ENCODE measurements at places on chromosomes 3 and 15. TPM values are rescaled to one million over a fixed set of nuclear protein-coding genes. Genes with fewer than 3 reads are reported as not detected.
A peak's percentile ranks its signal among the peaks of the same experiment; 100 is the strongest.

- no peaks in the 10 kb centered on the region for H3K36me3 ChIP-seq
- no peaks in the 10 kb centered on the region for H3K4me1 ChIP-seq
- H3K27ac ChIP-seq: no peak overlapping the region
- no peaks in the 10 kb centered on the region for H3K27me3 ChIP-seq
- no peak overlapping the region for H3K4me3 ChIP-seq
Measured at GRCh38 chr3:182412066-182412465, 381.2 kb upstream of the ATP11B start.

- peaks cover 54% of the 10 kb centered on the region for H3K4me1 ChIP-seq
- DNase-seq: no peak
- H3K27me3 ChIP-seq: no peaks in the 10 kb centered on the region
Measured at GRCh38 chr3:141413391-141413790, 45.1 kb downstream of the ZBTB38 start.

DNA sequence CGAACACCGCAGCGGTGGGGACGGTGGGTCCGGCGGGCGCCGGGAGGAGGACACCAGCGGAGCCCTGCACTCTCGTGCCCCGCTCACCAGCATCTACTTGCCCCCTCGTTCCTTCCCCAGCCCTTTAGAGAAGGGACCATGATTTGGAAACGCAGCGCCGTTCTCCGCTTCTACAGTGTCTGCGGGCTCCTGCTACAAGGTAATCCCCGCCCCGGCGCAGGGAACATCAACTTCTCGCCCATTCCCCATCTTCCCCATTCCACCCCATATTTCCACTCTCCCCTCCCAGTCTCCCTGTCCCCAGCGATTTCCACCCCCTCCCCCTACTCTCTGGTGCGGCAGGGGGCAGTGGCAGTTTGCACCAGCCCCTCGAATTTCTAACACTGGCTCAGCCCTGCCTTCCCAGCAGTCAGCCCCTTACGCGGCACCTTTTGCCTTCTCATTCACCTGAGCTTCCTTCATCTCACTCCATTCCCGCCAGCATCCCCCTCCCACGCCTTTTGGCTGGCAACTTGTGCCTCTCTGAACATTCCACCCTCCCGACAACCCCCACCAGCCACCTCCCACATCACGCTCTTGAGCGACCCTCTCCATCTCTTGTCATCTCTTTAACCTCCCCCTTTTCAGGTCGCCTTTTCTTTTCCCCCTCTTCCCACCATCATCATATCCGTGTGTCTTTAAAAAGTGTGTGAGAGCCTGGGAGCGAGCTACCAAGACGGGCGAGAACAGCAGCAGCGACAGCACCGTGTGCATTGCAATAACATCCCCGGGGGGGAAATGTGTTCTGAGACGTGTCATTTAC is 882 bp downstream of the CADM2 start:
- H3K27ac ChIP-seq: no peak overlapping the region
- H3K4me1 ChIP-seq: no peaks in the 10 kb centered on the region
- H3K27me3 ChIP-seq: no peaks in the 10 kb centered on the region

The TMCO5A gene
- total RNA-seq: not detected

DNA sequence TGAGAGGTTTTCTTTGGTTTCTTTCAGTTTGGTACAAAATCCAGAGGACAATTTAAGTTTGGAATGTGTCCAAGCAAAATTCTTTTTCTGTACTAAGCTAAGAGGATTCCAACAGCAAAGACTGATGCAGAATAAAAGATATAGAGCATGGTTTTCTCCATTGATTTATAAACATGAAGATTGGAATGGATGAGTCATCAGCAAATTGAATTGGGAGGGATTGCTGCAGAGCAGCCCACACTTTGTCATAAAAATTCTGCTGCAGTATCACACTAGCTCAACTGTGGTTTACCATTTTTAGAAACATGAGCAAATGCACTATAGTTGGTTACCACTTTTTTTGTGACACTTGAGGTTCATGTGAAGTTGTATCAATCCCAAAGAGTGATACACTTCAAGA is 16.1 kb upstream of the LARP6 start:
- H3K4me1 ChIP-seq: peaks cover 21% of the 10 kb centered on the region
- H3K27me3 ChIP-seq: no peaks in the 10 kb centered on the region
- no peak overlapping the region for H3K4me3 ChIP-seq
- DNase-seq: peak; percentile 92
- no peaks in the 10 kb centered on the region for H3K36me3 ChIP-seq

DNA sequence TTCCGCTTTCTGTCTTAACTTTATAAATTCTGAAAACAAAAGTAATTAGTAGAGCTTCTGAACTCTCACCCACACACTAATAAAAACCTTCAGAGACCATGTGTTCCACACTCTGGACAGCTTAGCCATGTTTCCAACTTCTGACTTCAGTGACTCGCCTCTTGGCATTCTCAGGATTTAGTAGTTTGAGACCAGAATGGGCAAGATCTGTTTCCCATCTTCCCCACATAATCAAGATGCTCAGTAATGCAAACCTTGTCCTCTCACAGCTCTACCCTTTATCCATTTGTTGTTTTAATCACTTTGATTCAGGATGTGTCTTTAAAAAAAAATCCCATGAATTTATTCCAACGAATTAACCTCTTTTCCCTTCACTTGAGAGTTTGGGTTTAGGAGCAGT is 166.6 kb upstream of the SLC24A5 start:
- H3K4me3 ChIP-seq: no peak overlapping the region
- no peaks in the 10 kb centered on the region for H3K4me1 ChIP-seq
- DNase-seq: no peak
- H3K36me3 ChIP-seq: no peaks in the 10 kb centered on the region
- no peak overlapping the region for H3K27ac ChIP-seq
- no peaks in the 10 kb centered on the region for H3K27me3 ChIP-seq

DNA sequence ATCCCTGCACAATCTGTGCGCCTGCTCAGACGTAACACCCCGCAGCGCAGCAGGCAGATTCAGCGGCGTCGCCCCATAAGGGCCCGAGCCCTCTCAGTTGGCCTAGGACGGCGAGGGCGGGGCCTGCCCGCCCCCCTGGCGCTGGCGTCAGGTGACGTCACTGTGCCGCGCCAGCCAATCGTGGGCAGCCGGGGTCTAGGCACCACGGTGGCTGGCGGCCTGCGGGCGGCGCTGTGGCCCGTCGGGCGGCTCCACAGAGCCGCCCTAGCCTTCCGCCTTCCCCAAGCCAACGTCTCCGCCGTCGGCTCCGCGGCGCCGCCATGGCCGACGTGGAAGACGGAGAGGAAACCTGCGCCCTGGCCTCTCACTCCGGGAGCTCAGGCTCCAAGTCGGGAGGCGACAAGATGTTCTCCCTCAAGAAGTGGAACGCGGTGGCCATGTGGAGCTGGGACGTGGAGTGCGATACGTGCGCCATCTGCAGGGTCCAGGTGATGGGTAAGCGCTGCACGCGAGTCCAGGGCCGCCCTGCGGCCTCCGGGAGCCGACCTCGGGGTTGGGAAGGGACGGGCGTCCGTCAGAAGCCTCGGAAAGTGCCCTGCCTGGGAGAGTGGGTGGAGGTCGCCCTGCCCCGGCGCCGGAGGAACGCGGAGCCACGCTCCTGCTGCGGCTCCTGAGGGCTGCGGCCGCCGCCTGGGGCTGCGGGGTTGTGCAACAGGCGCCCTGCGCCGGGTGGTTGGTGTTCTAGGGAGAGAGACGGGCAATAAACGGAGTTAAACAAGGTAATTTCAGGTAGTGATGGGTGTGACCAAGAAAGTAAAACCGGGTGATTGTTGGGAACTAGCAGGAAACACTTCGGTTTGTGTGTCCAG is at the start of gene RNF7:
RNF7 (plus strand) TSS at position 277 of the 869 bp plus-strand sequence; CDS start at position 321, 44 bp downstream.
- peak; percentile 91 for DNase-seq
- H3K27ac ChIP-seq: peak within 1 kb of the TSS; percentile 98
- peaks cover 2% of the 10 kb centered on the region for H3K4me1 ChIP-seq
- H3K27me3 ChIP-seq: no peaks in the 10 kb centered on the region

DNA sequence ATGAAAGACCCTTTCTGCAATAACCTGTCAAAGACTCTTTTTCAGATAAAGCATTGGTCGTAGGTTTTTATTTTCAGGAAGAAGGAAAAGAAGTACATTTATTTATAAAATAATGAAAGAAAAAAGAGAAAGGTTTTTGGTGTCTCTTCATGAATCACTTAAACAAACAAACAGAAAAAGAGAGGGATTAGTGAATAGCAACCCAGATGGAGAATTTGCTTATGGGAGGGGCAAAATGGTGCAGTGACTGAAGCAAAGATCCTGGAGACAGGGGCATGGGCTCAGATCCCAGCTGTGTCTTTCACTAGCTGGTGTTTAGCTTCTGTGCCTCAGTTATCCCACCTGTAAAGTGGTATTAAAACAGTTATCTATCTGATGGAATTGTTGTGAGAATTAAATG is 78.6 kb upstream of the PFN2 start:
- DNase-seq: peak; percentile 25
- H3K4me1 ChIP-seq: no peaks in the 10 kb centered on the region
- no peak overlapping the region for H3K4me3 ChIP-seq
- H3K36me3 ChIP-seq: no peaks in the 10 kb centered on the region
- no peaks in the 10 kb centered on the region for H3K27me3 ChIP-seq

- no peak overlapping the region for H3K4me3 ChIP-seq
- H3K36me3 ChIP-seq: no peaks in the 10 kb centered on the region
- no peaks in the 10 kb centered on the region for H3K4me1 ChIP-seq
- H3K27ac ChIP-seq: no peak overlapping the region
Measured at GRCh38 chr3:129974833-129975704, 549 bp downstream of the TRH start.

DNA sequence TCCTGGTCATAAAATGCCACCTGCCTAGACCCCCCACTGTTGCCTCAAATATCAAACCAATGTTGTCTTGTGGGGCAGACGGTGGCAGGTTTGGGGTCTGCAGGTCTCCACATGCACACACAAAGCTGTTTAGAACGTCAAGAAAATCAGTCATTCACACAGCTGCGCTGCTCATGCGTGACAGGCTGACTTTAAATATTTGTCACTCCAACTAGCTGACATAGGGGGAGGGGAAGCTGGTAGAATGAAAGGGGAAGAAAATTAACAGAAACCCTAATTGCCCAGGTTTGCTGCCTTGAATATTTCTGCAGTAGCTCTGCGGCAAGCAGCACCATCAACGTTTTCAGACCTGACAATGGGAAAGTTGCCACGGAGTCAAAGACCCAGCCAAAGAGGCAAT is 201.8 kb downstream of the ABHD5 start:
- DNase-seq: no peak
- H3K27ac ChIP-seq: no peak overlapping the region
- H3K36me3 ChIP-seq: no peaks in the 10 kb centered on the region
- H3K27me3 ChIP-seq: no peaks in the 10 kb centered on the region
- H3K4me3 ChIP-seq: no peak overlapping the region

Measured in fibroblast of lung (primary cell).